ENCODE measurements at places on chromosomes 2 and 18.
A peak's percentile ranks its signal among the peaks of the same experiment; 100 is the strongest.

- no peak for DNase-seq
Measured at GRCh38 chr2:96895746-96896651, 26.1 kb upstream of the SEMA4C start.

- no peak for DNase-seq
Measured at GRCh38 chr18:64876833-64877232, 727.9 kb upstream of the LINC00305 start.

- no peak for DNase-seq
Measured at GRCh38 chr2:10798783-10799182, 13.8 kb downstream of the PDIA6 start.

- DNase-seq: no peak
Measured at GRCh38 chr2:101339266-101339880, 30.9 kb upstream of the RNF149 start.

GRCh38 chr18:25248755-25249154 lies 103.2 kb downstream of the ZNF521 start:
- DNase-seq: no peak

DNA sequence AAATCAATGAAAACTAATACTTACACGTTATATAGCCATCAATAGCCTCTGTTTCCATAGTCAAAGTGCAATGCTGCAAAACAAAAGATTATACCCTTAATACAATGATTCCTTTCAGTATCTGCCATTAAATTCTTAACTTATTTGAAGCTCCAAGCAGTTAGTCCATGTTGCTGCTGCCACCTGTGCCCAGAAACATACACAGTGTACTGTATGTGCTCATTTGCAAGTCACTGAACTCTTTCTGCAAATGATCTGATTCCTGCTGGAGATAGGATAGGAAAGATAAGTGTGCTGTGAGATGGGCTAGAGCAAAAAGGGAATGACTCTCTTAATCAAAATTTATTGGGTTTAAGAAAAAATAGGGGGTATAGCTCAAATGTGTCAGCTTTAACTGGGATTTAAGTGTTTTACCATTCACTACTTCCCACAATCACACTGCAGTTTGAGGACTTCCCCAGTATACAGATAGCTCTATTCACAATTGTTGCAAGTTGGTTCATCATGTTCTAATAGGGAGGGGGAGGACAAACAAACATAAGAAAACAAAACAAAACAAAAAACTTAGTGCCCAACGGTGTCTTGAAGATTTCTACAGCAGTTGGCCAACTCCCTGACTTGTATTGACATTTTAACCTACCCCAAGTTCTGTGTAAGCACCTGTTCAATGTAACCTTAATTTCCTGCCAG lies 2.7 kb downstream of the IKZF2 start:
- no peak for DNase-seq

- DNase-seq: no peak
Measured at GRCh38 chr2:12240206-12240605, 476.5 kb upstream of the TRIB2 start.

GRCh38 chr2:226251661-226252060 lies 548.0 kb downstream of the IRS1 start:
- no peak for DNase-seq

GRCh38 chr2:218569661-218570500 lies 1.2 kb downstream of the CNOT9 start:
- no peak for DNase-seq

DNA sequence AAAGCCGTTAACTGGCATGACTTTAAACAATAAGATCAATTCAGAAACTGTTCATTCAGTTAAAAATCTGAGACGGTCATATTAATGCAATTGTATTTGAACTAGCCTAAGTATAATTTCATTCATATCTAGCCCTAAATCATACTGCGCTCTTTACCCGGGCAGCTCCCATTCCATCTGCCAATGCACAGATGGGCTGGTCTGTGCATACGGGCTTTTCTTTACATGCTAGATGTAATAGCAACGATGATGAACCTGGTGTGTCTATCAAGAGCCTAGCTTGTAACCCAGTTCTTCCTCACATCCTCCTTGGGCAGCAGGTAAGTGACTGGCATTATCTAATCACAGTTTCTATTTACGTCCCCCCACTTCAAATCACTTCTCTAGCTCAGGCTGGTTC lies 631.5 kb upstream of the KLHL29 start:
- DNase-seq: no peak

DNA sequence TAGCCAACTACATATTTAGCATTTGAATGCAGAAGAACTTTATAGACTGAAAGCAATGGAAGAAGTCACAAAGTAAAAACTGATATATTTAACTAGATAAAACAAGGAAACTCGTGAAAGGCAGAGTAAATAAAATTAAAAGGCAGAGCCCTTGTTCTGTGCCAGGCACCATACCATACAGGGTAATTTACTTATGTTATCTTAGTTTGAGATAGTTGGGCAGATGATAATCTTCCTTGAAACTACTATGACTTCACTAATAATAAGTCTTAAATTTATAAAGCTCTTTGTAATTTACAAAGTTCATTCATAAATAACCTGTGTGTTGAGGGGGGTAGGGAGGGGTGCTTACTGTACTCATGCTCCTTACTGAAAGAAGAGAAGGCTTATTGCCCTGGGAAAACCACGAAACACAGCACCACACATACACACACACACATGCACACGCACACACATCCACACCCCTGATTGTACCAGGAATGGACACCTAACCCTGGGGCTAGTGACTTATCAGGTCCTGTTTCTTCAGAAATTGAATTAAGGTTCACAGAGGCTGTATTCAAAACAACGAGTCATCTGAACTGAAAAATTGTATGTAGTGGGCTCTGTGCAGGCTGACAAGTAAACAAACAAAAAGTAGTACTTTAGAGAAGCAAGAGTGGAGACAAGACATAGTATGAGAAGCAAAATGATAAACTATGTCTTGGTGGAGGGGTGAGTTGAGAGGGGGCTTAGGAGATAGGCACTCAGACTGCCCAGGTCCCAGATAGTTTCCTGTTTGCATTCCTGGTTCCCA lies 38.1 kb downstream of the AGFG1 start:
- DNase-seq: no peak

GRCh38 chr2:62406573-62407043 lies 99.4 kb downstream of the TMEM17 start:
- DNase-seq: no peak

- peak; percentile 48 for DNase-seq
Measured at GRCh38 chr18:21741562-21742314, 1.1 kb downstream of the MIB1 start.

DNA sequence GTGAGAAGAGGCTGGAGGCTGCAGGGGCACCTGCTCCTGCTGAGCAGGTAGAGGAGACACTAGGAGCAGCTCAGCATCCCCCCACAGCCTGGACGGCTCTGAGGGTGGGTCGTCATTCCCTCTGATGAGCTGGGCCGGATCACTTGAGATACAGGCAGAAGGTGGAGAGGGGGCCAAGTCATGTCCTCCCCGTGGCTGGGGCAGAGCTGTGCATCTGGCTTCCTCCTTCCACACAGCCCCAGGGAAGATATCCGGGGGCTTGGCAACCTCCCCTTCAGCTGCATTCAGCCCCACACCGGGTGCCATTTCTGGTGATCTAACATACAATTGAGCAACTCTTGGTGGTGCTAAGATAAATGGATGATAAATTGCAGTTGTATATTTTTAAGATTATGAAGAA lies 236.9 kb downstream of the LDLRAD4 start:
- no peak for DNase-seq

DNA sequence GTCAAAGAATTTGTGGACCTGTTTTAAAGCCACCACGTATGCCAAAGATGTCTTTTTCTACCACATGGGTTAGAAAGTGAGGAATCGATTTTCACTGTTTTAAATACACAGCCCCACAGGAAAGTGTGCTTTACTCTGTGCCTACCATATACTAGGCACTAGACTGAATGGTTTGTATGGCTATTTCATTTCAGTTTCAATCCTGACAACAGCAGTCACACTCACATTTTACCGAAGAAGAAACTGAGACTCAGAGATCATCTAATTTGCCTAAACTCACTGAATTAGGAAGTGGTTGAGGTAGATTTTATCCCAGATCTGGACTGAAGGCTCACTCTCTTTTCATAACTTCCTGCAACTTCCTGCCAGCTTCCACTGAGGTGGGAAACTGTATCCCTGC lies 176.4 kb downstream of the ALK start:
- DNase-seq: no peak

DNA sequence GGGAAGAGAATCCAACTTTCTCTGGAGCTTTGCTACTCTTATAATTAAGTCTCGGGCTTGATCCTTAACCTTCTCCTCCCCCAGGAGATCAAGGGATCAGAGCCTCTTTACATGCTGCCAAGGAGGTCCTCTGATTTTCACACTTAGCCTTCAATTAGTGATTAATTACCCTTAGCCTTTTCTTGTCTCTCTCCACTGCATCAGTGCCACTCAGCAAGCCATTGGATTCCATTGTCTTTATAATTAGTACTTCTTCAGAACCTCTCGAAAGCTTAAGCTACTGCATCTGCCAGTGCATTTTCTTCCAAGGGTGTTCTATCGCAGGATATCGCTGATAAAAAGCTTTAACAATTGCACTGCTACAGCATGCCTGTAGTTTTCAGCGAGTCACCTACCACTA lies 477.0 kb upstream of the MEIS1 start:
- DNase-seq: no peak

DNA sequence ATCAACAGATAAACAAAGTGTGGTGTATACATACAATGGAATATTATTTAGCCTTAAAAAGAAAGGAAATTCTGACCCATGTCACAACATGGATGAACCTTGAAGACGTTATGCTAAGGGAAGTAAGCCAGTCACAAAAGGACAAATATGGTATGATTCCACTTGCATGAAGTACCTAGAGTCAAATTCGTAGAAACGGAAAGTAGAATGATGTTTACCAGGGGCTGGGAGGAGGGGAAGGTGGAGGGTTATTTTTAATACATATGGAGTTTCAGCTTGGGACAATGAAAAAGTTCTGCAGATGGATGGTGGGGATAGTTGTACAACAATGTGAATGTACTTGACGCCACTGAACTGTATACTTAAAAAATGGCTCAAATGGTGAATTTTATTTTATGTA lies 3.3 kb upstream of the DES start:
- DNase-seq: no peak

DNA sequence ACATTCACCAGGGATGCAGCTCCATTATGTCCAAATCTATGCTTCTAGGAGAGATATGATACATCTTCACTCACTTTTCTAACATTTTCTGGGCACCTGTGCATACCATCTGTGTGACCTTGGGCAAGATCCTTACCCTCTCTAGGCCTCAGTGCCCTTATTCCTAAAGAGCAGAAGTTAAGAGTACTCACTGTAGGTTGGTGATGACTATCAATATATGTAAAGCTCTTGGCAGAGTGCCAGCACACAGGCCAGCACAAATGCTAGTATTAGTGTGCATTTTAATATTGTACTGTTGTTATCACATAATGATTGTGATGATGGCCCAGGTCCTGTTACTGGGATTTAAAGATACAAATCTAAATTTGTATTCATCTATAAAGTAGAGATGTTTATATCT lies 199.2 kb downstream of the RAD51AP2 start:
- DNase-seq: no peak

- DNase-seq: no peak
Measured at GRCh38 chr2:98913916-98914712, 21.9 kb downstream of the CRACDL start.

DNA sequence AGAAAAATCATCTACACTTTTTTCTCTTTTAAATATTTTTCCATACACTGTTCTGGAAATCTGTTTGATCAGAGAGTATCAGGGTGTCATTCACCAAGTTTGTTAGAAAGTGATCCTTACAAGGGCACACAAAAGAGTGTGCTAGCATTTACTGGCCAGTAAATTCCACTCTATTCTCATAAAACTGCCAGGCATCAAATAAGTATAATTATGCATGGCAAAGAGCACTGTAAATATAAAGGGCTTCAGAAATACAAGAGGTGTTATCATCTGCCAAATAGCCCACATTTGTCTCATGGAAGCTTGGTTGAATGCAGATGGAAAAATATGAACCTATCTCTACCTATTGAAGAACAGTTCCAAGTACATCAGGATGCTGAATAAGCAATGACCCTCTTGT lies 847.3 kb upstream of the ACVR2A start:
- no peak for DNase-seq

Measured in GM13976 (cell line).